ENCODE measurements at places on chromosomes 4 and X.

DNA sequence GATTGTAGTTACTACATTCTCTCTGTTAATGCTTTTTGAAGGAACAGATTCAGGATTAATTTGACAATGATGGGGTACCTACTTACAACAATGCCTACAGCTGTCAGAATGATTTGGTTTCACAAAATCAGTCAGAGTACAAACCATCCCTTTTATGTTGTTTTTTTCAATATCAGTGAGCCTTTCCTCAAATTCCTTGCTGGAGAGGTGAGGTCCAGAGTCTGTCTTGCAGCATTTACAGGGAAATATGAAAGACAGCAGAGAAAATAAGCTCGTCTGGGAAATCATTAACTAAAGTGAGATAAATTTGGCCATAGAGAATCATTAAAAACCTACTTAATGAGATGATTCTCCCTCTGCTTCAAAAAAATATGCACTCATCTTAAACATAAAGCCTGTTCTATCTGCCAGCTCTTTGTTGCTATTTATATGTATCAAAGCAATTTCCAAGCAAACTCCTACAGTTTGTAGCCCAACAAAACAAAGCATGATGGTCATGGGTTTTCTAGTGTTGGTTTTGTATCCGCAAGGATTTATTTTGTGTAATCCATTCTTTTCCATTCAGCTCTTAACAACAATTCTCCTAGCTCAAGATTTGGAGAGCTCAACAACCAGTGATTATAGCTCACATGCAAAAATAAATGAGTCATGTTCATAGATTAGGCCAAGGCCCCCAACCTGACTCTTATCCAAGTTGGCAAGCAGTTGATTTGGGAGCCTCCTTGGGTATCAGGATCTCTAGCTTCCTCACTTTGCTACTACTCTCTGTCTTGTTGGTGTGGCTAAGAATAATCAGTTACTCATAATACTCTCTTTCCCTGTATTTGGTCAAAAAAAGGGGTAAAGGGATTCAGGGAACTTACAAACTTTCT is 222.6 kb downstream of the ENOX2 start:
- no peak for DNase-seq

DNA sequence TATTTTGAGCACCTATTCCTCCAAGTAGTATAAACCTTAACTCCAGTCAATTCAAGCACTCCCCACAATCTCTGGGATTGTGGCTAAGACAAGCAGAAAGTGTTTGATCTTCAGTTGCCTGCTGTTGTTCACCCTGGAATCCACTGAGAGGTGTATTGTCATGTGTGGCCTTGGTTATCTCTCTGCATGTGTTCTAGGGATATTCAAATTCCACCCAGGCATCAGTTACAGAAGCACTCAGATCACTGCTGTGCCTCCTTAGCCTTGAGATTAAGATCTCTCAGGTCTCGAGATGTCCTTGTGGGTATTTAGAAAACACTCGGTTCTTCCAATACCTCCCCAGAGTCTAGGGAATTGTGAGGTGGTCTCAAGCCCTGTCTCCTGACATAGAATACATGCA is 213.3 kb downstream of the SMARCA1 start:
- DNase-seq: no peak

DNA sequence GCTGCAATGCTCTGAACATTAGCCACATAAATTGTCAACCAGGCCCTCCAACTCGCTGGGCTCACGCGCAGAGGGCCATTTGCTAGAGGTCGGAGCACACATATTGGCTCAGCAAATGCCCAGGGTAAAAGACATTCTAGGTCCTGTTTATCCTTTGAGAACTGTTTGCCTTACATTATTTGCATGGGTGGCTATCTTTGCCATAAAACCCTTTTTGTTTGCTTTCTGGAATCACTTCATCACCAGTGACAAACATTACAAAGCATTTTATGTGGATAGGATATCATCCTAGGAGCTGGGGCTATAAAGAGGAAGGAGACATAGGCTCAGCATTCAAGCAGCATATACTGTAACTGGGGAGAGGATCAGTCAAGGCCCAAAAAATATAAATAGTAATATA is 149.2 kb upstream of the RAI2 start:
- DNase-seq: no peak

DNA sequence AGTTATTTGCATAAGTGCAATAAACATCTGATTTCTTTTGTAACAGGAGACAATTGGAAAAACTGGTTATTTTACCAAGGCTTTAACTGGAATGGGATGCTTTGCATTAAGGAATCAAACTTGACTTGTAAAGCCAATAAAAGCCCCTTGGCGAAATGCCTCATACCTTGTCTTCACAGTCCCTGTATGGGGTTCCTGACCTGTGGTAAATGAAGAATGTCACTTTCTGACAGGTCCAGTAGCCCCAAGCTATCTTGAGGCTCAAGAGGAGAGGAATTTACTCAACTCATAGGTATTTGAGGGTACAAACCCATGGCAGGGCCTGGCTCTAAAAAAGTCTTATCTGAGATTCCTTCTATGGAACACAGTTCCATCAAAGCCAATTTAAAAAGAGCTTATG is 78.0 kb downstream of the ACOX3 start:
- no peak for DNase-seq

DNA sequence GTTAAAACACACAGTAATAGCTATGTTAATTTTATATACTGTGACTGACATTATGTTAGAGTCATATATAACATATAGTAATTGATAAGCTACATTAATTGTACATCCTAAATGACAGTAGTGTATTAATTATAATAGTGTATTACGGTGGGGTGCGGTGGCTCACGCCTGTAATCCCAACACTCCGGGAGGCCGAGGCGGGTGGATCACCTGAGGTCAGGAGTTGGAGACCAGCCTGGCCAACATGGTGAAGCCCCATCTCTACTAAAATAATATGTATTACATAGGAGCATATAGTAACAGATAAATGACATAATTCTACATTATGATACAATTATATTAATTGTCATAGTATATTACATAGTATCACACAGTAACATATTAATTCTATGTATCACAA is 12.2 kb downstream of the ASMTL start:
- DNase-seq: no peak

GRCh38 chr4:8392591-8393190 is 47.8 kb downstream of the ACOX3 start:
- no peak for DNase-seq

DNA sequence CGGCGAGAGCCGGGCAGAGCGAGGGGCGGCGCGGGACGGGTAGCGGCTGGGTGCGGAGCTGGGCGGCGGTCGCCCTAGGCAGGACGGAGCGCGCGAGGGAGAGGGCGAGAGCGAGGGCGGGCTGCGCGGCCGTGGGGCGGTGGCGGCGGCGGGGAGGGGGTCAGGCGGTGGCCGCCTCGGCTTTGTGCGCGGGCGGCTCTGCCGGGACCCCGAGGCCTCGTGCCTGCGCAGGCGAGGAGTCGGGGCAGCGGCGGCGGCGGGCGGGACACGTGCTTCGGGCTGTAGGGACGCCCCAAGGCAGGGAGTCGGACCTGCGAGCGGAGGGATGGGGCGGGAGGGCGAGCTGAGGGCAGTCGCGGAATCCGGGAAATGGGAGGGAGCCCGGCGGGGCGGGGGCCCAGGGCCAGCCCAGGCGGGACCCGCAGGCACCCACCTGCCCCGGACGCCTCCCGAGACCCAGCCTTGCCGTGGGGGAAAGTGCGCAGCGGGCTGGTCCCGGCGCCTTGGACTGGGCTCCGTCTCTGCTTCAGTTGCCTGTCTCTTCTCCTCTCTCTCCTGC is 465 bp downstream of the BMPR1B start:
- DNase-seq: no peak

DNA sequence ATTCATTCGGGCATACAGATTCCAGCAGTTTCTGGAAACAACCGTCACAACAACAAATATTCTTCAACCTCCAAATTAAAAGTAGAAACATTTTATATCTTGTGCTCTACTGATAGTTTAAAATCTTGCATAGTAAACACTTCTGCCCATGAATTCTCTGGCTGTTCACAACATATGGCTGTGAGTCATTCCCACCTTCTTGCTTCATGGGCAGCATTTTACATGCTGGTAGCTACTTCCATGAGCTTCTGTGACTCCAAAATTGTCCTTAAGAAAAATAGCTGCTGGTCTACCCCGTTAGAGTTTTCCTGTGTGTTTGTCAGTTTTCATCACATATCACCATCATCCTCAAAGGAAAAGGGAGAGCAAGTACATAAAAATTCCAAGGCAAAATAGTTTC is 22.7 kb downstream of the PNPLA4 start:
- DNase-seq: no peak

DNA sequence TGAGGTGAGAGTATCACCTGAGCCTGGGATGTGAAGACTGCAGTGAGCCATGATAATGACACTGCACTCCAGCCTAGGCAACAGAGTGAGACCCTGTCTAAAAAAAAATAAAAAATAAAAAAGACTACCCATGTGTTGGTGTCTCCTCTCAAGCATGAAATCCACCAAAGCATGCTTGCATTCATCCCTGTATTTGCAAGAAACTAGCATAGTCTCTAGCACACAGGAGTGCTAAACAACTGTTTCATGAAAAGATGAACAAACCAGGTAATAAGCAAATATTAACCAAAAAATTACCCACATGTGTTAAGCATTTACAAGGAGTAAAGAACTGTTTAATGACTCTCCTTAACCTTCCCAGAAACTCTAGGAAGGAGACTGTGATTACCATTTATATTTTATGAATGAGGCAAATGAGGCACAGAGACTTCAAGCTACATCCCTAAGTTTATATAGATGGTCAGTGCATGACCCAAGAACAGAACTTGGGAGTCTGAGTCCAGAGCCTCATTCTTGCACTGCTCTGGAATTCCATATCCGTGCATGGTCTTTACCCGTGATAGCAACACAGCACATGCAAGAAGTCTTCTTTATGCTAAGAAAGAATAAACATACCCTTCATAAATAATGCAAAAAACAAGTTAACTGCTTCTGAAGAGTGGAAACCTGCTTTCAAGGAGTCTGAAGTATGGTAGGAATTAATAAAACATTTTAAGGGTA is 186.1 kb upstream of the STS start:
- no peak for DNase-seq

DNA sequence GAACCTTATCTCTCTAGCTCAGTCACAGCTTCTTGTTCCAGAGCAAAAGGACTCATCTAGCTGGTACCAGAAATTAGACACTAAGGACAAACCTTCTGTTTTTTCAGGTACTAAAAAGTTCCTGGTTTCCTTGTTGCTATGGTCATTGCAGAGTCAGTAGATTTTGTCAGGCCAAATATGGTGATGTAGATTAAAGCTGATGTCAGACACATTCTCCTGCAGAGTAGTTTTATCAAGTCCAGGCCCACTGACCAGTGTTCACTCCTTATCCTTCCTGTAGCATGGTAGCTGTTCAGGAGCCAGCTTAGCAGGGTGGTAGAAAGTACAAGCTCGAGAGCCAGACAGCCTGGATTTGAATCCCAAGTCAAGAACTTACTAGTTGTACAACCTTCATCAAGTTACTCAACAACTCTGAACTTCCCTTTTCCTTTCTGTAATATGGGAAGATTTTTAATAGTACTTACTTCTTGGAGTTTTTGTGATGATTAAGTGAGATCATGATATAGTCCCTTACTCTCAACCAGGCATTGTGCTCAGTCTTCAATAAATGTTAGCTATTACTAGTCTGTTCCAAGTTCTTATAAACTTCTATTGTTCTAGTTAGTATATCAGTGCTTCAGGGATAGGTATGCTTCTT is 17.9 kb downstream of the OCRL start:
- DNase-seq: no peak

- no peak for DNase-seq
These were observed 27.2 kb downstream of the NOP14 start for GRCh38 chr4:2935762-2936743.

- DNase-seq: no peak
These were observed 14.2 kb downstream of the ELOVL6 start for GRCh38 chr4:110184140-110184790.

DNA sequence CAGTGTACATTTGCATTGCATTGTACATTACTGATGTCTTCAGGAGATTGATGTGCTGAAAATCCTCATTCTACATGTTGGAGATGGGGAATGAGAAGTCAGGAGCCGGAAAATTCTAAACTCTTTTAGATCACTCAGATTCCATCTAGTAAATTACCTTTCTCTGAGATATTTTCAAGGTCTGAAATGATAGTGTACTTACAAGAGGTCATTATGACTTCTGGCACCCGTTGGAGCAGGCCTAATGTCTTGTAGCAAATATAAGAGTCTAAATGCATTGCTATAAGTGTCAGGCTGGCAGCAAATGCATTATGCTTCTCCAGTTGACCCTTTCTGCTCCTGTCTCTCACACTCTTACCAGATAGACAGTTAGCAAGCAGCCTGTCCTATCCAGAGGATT is 692.8 kb downstream of the GRID2 start:
- no peak for DNase-seq

DNA sequence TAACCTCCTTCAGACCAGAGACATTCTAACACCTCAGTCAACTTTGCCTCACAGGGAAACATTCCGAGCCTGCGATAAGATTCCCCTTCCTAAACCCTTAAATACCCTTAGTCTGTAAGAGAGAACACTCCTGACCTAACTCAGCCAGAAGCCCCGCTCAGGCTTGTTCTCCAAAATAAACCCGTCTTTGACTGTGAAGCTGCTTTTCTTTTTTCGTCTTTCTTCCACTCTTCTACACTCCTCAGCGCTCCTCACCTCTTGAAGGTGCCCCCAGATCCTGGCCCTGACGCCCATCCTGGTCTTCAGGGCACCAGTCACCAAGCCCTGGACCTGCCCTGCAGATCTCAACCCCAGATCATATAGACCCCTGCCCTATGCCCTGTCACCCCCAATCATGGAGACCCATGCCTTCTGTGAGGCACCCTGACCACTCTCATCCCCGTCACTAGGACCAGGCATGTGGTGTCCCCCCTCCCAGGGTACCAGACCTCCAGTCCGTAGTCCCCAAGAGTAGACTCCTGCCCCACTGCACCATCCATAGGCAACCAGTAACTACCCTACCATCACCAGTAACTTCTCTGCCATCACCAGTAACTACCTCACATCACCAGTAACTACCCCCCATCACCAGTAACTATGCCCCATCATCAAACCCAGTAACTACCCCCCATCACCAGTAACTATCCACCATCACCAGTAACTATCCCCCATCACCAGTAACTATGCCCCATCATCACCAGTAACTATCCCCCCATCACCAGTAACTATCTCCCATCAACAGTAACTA is 3.5 kb downstream of the ASMTL start:
- DNase-seq: no peak

DNA sequence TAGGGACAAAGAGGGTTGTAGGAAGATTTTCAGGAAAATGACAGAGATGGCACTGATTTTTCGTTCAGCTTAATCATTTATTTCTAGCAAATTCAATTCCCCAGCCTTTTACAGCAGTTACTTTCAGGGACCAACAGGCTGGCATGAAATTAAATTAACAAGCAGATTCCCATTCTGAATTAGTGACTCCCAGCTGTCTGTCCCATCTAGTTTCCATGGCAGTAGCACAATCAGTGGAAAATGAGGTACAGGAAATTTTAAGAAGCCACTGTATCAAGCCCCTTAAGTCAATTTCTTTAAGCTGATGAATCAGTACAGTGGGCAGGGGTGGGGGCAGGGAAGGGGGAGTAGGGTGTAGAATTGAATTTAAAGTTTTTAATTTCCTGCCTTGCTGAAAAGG is 121.1 kb upstream of the TEX13C start:
- DNase-seq: no peak

GRCh38 chrX:42954880-42955279 is 176.9 kb upstream of the PPP1R2C start:
- DNase-seq: no peak

All from retina (tissue), 1 donor.